ENCODE measurements at places on chromosomes 12 and 14. TPM values are rescaled to one million over a fixed set of nuclear protein-coding genes. Genes with fewer than 3 reads are reported as not detected.

Gene MAP1LC3B2
- total RNA-seq = 0.70 TPM

Gene B3GNT4
- 0.23 TPM for total RNA-seq

Gene PTPN21
- 4.7 TPM for total RNA-seq

Gene CIROP
- not detected for total RNA-seq

Gene GDF3
- total RNA-seq = not detected

Measured in hair follicular keratinocyte (primary cell).